GOT3 (cell line): ENCODE measurements at places on chromosomes 12 and 14.

GRCh38 chr14:105486974-105487448, 325 bp downstream of the CRIP1 start:
- no peak for DNase-seq

- no peak for DNase-seq
Observed at GRCh38 chr12:26535826-26536225, 297.2 kb downstream of the ITPR2 start.

DNA sequence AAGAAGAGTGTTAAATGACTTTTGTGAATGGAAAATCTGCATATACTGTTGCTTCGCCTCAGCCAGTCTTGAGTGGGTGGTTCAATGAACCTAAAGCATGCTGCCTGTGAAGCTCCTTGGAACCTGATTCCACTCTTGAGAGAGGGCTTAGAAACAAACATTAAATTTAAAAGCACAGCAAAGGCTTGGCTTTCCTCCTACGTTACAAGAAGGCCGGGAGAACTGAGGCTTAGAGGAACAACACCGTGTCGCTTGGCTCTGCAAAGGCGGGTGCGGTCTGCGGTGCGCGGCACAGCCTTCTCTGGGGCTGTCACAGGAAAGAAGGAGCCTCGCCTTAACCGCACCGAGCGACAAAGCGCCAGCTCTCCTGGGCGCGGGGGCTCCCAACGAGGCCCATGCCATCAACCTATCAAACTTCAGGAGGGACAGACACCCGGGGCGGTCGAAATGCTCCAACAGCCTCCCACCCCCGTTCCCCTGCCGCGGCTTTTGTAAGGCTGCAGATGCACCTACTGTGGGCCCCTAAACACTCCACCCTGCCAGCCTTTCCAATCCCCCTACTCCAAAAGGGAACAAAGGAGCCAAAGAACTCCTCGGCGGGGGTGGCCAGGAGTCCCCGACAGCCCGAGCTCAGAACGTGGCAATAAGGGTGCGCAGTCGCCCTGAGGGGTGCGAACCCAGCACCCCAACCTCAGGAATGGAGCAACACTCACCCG, 729 bp downstream of the OSBPL8 start:
- DNase-seq: no peak

GRCh38 chr14:65847075-65847847, 434.7 kb downstream of the FUT8 start:
- no peak for DNase-seq

- no peak for DNase-seq
Observed at GRCh38 chr12:114794049-114794558, 110.1 kb upstream of the TBX3 start.

- DNase-seq: no peak
Observed at GRCh38 chr14:100440207-100440631, 117.1 kb downstream of the SLC25A47 start.

DNA sequence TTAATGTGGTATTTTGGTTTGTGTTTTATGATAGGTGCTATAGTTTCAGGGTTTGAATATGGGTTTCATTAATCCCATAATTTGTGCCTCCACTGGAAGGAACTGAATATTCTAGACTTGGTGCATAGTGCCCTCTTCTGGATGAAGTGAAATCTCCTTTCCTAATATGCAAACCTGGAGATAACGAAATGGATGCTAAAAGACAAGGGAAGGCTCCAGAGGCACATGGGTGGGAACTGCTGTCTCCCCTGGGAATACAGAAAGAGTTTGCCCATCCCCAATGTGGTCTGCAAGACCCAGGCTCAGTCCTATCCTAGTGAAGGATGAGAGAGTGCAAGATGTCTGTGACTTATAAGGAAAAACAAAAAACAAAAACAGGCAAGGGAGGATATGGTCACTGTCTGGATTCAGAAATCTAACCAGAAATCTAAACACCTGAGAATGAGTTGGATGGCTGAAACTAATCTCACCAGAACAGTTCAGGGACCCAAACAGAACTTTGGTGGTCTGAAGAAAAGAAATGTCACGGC, 142.3 kb upstream of the TMPO start:
- no peak for DNase-seq

DNA sequence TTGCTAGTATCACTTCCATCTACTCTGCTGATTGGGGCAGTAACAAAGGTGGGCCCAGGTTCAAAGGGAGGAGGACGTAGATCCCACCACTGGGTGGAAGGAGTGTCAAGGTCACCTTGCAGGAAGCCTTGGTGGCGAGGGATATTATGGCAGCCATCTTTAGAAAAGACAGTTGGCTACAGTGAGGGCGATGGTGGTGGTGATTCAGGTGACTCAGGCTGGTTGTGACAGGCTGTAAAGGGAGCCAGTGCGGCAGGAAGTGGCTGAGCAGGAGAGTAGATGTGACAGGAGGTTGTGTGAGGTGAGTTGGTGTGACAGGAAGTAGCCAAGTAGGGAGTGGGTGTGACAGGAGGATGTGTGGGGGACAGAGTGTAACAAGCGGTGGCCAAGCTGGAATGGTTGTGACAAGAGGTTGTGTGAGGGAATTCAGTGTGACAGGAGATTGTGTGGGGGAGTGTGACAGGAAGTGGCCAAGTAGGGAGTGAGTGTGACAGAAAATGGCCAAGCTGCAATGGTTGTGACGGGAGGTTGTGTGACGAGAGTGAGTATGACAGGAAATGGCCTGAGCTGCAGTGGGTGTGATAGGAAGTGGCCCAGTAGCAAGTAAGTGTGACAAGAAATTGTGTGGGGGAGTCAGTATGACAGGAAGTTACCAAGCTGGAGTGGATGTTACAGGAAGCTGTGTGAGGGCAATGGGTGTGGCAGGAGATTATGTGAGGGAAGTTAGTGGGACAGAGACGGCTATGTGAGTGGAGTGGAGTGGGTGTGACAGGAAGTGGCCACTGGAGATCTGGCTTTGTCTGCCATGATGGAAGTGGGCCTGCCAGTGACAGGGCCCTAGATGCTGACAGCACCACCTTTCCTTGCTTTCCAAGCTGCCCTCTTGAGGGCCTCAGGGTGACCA, 136.5 kb upstream of the MYL2 start:
- DNase-seq: no peak

DNA sequence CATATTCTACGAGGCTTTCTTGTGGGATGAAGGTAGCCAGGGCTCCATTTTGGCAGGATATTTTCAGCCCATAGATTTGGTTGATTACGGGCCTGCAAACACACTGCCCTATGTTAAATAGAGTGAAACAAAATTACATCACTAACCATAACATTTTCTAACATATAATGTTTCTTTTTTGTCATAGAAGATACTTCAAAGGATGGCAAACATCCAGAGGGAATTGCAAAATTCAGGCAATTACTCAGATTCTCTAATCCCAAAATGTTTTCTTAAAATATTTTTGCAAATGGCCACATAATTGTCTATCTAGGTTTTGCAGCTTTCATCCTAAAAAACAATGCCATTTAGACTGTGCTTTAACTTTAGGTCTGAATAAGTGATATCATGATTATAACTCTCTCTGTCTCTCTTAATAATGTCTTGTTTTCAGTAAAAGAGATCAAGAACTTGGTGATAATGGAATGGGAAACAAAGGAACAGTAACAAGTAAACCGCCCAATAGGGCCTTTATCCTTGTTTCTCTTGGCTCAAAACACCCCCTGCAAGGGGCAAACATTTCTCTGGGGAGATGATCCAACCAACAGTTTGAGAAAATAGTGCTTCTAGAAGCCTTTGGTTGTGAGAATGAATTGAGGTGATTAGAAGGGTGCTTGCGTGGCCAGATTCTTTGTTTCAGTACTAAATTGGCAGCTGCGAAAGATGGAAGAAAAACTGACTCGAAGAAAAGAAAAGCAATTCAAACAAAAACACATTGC, 54.4 kb upstream of the BTG1 start:
- DNase-seq: no peak
